ENCODE measurements at places on chromosomes 1 and 21.

GRCh38 chr1:41740630-41741239 is 178.0 kb downstream of the HIVEP3 start:
- no peak for DNase-seq

DNA sequence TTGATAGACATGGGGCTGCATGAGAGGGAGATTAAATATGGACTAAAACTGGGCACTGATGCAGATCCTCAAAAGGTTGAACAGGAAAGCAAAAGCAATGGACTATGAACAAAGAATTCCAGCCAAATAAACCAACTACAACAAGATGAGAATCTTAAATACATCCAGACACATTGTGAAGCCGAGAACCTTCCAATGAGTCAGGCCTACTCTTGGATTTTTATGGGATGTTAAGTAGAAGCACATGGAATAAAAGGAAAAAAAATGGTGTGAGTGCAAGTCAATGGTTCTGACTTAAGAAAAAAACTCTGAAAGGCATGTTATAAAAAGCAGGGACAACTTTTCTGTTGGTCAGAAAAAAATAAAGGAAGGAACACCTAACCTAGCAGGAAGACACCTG is 227.2 kb downstream of the DPYD start:
- DNase-seq: no peak

DNA sequence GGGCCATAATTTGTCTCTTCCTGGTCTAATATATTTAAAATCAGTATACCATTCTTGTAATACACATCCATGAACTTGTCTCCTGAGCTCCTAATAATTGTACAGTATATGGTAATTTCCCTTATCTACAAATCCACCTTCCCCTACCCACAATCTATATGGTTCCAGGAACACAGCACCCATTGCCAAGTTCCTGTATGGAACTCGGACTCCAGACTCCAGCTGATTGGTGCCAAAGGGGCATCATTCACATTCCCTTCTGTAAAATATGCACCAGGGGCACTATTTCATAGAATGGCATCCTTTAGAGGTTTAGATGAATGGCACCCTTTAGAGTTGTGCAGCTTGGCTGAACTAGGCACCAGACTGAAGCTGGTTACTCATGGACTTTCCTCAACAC is 58.8 kb upstream of the ZSWIM5 start:
- DNase-seq: no peak

DNA sequence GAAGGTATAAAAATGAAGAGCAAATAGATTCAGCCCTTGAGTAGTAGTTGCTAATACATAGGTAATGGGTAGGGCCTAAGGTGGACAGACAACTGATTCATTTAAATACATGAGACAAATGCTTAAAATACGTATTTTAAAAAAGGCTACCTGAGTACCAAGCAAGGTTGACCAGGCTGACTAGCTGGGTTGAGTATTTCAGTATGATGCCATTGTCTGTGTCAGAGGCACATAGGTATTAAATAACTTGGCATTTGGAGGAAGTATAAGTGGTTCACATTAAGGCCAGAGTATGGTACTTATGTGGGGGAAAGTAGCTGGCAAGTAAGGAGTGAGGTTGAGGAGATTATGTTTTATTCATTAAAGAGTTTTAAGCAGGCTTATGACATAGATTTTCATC is 19.4 kb downstream of the NEK7 start:
- DNase-seq: no peak

DNA sequence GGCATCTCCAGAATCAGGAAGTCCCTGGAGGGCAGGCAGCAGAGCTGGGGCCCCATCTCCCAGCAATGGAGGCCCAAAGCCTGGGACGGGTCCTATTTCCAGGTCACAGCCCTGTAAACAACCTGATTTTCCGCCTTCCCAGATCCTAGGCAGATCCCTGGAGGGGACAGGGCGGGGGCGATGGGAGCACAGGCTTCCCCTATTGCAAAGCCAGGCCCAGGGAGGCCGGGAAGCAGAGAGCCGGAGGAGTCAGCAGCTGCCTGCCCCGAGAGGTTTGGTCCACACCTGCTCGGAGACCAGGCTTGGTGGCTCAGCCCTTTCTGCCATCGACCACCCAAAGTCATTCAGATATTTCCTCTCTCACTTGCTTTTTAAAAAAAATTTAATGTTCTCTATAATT is 29.2 kb downstream of the CASZ1 start:
- DNase-seq: no peak

GRCh38 chr1:46557403-46557802 is 6.0 kb upstream of the KNCN start:
- no peak for DNase-seq

DNA sequence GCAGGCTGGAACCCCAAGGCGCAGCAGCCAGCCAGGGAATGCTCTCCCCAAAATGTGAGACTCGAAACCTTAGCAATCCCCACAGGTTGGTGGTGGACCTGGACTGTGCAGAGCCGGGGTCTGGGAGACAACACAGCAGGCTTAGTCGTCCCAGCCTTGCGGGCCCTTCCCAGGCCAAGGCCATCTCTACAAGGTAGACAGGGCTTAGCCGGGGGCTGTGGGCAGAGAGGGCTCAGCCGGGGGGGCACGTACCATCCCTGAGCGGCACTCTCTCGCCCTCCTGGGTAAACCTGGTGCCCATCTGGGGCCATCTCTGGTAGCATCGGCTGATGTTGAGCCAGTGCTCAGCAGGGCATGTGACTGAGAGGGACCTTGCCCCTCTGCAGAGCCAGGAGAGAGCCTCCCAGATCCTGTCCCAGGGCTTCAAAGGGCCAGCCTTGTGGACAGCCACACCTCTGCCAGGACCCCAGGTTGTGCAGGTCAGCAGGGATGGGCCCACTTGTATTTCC is 2.2 kb upstream of the ACTRT2 start:
- DNase-seq: no peak

GRCh38 chr1:229266274-229266673 is 4.6 kb upstream of the RAB4A start:
- DNase-seq: no peak

GRCh38 chr1:71882637-71883036 is 399.7 kb downstream of the NEGR1 start:
- no peak for DNase-seq

DNA sequence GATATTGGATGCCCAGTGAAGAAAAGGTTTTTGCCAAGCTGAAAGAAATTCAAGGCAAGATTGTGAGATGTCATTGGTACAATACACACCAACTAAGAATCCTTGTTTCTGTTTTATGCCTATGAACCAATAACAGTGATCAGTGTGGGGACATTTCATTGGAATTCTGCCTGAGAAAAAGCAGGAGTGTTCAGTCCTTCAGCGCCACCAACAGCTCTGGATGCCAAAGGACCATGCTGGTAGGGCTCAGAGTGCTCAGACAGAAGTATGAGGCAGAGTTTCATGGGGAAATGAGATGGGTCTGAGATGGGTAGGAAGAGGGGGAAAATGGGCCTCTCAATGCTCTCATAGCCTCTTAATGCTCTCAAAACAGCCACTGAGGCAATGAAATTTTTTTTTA is 56.5 kb downstream of the GABPA start:
- DNase-seq: no peak

Data from stimulated activated CD4-positive, alpha-beta T cell treated with anti-CD3 and anti-CD28 coated beads, Interleukin-12 subunit alpha, Interleukin-12 subunit beta, amount 100 ng/mL, for 24 hours (primary cell).